ENCODE measurements at places on chromosomes 6 and 20.

- no peak for DNase-seq
These were observed 319.6 kb downstream of the FARS2 start for GRCh38 chr6:5580736-5581581.

GRCh38 chr20:53786445-53787267, 193.0 kb upstream of the ZNF217 start:
- DNase-seq: no peak

DNA sequence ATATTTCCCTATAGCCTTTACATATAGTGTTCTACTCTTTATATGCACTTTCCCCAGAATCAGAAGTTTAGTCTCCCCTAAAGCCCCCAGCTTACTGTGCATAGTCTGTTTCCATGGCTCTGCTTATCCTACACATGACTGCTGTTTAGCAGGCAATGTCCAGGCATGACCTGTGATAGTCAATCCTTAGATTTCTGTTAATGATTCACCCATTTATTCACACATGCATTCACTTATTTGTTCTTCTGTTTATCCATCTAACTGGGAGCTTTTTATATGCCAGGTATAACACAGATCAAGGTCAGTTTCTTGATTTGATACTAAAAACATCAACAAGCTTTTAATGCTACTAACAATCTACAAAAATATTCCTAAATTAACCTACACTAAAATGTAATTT, 300.8 kb downstream of the PHF3 start:
- DNase-seq: no peak

DNA sequence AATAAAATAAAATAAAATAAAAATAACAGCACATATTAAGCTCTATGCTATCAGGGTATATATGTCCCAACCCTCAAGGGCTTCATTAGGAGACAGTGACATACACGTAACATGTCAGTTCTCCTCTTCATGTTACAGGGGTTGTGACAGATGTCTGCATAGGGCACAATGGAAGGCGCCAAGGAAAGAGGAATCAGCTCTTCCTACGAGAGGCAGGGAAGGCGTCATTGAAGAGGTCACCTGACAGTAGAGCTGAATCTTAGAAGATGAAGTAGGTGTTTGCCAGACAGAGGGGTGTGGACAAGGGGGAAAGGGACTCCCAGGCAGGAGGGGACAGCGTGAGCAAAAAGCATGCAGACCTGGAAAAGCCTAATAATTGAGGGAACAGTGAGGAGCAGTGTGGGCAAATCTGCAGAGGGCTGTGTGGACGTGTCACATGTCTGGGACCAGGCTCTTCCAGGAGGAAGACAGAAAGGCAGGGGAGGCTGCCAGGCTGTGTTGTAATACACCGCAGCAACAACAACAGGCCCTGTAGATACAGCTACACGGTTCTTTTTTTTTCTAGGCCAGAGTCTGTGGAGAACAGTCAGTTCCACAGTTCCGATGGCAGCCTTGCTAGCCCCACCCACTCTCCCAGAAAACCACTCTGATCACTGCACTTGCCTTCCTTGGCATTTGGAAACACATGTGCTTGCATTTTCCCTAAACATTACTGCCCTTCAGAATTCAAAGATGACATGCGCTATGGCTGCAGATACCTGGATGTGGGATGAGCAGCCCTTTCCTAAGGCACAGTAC, 2.5 kb upstream of the FKBP5 start:
- no peak for DNase-seq

GRCh38 chr20:33404281-33404680, 3.0 kb upstream of the CDK5RAP1 start:
- DNase-seq: no peak

DNA sequence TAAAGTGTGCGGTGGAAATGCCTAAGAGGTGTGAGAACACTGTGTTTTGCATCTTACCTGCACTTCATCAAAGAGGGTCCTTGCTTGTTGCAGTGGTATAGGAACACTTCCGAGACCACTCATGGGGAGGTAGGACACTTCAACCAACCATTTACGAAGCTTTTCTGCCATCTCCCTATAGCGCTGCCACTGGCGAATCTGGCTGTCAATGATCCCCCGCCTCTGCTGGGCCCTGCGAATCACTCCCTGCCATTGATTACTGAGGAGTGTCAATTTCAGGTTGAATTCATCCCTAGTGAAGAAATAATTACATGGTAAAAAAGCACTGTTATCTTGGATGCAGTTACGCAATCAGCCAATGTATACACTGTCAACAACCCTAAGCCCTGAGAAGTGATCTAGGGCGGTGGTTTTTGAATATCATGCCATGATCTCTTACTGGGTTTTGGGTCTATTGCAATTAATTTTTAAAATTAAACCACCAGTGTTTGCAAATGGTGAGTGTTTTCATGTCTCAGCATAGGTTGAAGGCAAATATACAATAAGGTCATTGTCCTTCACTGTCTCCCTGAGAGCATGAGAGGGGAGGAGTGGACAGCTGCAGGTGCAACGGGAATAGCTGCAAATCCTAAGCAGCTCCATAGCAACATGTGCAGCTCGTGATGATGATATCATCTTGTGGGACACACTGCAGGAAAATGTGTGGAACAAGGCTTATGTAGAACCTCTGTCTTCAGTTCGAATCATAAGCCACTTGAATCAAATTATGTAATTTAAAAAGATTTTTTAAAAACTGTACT, 400.6 kb downstream of the ESR1 start:
- no peak for DNase-seq

DNA sequence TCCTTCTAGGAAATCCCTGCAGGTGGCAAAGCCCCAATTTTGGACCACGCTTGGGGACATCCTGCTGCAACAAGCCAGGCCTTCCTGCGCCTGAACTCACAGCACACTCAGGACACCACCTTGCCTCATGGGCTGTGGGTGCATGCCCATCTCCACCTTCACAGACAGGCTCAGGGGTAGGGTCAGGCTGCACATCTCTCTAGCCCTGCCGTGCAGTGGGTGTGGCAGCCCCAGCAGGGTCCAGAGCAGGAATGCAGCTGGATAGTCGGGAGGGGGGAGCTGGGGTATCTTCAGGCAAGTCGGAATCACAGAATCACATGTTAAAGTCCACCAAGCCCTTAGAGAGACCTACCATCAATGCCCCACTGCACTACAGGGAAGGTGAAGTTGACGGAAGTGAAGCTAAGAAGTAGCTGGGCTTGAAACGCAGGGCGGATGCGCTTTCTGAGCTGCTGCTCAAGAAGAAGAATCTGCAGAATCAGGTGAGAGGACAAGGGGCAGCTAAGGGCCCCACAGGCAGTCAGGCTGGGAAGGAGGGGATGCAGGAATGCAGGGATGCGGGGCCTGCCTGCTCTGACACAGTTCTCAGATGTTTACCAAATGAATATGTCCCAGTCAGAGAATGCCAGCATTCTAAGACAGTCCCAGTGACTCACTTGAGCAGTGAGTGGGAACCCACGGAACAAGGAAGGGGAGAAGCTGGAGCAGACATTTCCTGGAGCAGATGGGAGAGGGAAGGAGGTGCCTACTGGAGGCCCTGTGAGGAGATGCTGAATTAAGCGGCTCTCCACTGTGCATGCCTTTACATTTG, 11.3 kb downstream of the SERPINB6 start:
- peak; percentile 32 for DNase-seq

- no peak for DNase-seq
These were observed 36.7 kb upstream of the ASXL1 start for GRCh38 chr20:32321390-32321789.

DNA sequence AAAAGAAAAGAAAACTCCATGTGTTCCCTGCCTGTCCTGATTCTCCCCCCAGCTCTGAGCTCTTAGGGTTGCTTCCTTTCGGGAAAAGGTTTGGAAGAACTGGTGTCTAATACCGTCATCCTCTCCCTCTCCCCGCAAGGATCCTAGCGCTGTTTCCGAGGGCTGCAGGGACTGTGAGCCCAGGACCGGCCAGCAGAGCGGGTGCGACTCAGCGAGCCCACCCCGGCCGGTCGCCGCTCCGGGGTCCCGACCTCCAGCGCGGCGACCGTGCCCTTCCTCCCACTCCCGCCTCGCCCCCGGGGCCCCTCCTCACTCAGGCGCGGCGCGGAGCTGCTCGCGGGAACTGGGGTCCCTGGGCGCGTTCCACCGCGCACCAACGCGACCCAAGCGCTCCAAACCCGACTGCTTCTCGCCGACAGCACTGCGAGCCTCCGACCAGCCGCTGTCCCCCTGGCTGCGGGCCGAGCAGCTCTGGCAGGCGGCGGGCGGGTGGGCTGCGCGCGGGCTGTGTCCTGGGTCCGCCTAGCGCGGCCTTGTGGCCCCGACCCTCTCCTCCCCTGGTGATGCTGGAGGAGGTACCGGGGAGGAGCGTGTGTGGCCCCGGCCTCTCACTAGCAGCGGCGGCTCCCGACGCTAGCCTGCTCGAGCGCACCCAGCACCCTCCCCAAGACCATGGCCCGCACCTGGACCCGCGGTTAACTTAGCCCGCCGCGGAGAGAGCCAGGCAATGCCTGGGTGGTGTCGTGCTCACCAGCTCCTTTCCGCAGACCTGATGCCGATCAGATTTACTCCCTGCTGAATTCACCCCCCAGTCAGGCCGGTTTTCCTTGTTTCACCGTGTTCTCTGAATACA, at the start of gene PLA2G7:
PLA2G7 (minus strand) TSS at position 509 of the 853 bp plus-strand sequence. CDS start 12,484 bp downstream, outside the sequence.
- no peak for DNase-seq

- DNase-seq: no peak
These were observed 3.1 kb downstream of the NOL4L start for GRCh38 chr20:32581839-32582658.

DNA sequence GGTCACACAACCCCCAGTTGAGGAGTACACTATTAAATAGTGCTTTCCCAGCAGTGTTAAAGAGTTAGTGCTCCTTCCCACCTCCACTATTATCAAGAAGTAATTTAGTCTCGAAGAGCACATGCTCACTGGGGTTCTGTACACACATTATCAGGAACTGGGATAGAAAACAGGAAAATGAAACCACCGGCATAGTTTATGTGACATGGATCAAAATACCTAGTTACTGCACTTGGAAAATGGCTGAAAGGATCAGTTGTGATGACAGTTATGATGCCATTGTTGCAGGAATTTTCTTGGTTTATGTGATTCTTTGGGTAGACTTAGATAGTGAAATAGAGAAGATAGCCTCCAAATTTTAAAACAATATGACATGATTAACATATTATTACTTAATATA, 152.9 kb downstream of the AKAP7 start:
- no peak for DNase-seq

DNA sequence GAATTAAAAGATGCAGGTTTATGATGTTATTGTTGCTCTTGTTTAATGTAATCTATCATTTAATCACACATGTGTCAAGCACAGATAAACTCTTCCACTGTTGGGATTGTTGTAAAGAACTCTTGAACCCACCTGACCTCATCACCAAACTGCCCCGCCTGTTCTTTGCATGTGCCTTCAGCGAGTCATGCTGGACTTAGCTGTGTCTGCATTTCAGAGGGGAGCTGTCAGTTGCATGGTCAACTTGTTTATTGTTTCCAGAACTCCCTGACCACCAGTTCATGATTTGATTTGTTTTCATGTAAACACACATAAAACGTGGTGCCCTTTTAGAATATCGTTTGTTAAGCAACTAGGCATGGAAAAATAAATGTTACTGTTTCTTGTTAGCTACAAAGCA, 93.6 kb downstream of the KHDC1L start:
- peak; percentile 2 for DNase-seq

- no peak for DNase-seq
These were observed 80.4 kb upstream of the ZNF184 start for GRCh38 chr6:27553123-27553904.

GRCh38 chr20:45028424-45029136, 62.3 kb downstream of the STK4 start:
- DNase-seq: no peak

DNA sequence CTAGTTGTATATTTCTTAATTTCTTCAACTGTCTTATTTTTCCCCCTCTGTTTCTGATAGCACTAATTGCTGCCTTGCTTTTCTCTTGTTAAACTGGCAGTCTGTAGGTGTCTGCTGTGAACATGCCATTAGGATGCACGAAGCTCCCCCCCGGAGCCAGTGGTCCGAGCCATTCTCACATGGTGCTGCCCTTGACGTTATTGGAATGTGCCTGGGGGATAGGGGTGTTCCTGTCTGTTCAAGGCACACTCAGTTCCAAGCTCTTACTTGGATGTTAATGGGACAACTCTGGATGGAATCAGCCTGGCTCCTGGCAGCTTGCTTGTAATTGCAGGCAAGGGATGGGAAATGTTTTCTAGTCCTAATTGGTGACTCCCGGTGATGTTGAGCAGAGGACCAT, 68.4 kb downstream of the RREB1 start:
- no peak for DNase-seq

- no peak for DNase-seq
These were observed 39.5 kb downstream of the ZDHHC14 start for GRCh38 chr6:157420497-157420896.

DNA sequence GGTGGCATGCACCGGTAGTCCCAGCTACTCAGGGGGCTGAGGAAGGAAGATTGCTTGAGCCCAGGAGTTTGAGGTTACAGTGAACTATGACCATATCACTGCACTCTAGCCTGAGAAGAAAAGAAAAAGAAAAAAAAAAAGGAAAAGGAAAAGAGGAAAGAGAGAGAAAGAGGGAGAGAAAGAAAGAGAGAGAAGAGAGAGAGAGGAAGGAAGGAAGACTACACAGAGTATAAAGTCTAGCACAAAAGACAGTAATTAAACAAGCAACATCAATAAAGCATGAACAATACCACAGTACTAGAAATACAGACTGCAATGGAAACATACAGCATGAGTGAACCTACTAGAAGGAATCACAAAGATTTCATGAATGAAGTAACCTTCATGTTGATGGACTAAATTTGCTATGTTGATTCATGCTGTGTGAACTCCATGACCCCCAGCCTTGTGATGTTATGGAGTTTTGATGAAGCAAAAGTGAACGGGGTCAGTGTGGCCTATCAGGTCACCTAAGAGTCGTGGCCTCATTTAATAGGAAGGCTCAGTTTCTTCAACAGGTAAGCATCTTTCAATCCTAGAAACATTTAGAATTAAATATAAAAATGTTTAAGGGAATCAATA, 57.6 kb downstream of the NUDT3 start:
- DNase-seq: no peak

- no peak for DNase-seq
These were observed 8.8 kb upstream of the SRSF6 start for GRCh38 chr20:43448748-43449535.

DNA sequence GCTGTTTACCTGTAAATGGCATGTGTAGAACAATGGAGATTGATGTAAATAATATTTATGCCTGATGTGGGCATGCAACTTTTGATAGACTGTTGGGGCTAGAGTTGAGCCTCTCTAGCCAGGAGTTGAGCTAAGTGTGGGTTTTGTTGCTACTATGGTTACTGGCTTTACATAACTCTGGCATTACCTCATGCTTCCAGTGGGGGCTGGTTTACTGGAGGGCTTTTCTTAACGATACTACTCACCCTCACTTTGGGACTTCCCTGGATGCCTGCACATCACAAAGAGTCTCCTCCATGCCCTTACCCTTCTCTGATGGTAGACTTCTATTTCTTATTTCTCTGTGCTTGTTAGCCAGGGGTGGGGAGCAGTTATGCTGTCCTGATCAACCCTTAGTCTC, 524.6 kb upstream of the CDH4 start:
- no peak for DNase-seq

- DNase-seq: no peak
These were observed 68.1 kb upstream of the TBXT start for GRCh38 chr6:166235666-166236292.

- no peak for DNase-seq
These were observed 87.7 kb downstream of the HIVEP2 start for GRCh38 chr6:142857233-142857761.

GRCh38 chr20:1997483-1998192, 3.8 kb upstream of the PDYN start:
- DNase-seq: no peak

GRCh38 chr6:148989585-148989984, 242.8 kb downstream of the UST start:
- no peak for DNase-seq

All from AG04450 (cell line).